Occipital lobe (tissue), 3 donors: ENCODE measurements at places on chromosomes 11 and 22. TPM values are rescaled to one million over a fixed set of nuclear protein-coding genes. Genes with fewer than 3 reads are reported as not detected.

OR5M3 gene
- not detected for total RNA-seq

KREMEN1 gene
- 18.9 TPM for total RNA-seq

DNA sequence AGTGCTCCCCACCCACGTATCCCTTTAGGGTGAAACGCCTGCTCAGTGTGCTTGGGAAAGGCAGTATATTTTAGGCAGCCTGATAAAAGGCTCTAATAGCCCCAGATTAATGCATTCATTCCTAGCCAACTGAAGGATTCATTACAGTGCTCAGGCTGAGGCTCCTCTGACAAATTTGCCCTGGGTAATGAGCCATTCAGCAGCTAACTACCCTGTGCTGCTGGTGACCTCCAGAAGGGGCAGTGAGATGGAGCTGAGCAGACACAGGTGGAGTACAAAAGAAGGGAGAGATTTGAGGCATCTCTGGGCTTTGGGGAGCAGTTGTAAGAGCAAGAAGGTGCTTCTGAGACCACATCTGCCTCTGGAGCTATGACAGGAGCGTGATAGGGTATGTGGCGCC, 817.0 kb downstream of the NTM start:
- DNase-seq = no peak

DNA sequence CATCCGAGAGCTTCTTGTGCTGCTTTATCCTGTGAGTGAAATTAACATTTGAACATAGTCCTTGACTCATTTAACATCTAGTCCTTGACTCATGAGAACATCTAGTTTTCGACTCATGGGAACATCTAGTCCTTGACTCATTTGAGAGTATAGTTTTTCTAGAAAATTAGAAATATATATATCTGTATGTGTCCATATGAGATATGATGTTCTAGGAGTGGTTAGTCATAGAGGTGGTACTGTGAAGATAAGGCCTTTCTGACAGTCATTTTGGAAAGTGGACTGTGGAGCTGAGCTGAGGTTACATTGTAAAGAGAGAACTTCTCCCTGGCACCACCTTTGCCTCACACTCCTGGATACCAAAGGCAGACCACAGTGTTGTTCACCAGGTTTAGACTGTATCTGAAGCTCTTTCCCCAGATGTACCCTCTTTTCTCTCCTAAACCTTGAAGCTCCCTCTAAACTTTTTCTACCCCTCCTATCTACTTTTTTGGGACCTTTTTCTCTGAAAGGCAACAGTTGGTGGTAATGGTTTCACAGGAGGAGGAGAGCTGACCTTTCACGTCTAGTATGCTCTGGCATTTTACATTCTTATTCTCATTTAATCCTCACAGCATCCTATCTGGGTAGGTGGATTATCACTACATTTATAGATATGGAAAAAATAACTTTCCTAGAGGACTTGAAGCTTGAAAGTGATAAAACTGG, 67.2 kb downstream of the PPP2R1B start:
- no peak for DNase-seq

DNA sequence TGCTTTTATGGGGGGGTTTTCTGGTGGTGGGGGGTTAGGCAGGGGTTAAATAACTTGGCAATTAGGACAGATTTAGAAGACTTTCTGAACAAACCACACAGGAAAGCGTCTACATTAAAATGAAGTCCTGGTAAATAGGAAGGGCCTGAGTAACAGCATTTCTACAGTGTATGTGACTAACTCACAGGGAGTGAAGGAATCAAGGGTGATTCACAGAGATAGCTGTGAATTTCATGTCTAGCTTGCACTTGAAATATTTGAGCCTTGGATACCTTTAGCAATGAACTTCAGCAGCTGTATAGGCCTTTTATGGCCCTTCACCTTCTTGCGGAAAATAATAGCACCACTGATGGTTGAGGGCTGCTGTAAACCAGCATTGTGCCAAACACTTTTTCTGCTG, 26.1 kb upstream of the LDHA start:
- DNase-seq = no peak
